HL-60 (cell line): ENCODE measurements at places on chromosomes 3 and 15.

DNA sequence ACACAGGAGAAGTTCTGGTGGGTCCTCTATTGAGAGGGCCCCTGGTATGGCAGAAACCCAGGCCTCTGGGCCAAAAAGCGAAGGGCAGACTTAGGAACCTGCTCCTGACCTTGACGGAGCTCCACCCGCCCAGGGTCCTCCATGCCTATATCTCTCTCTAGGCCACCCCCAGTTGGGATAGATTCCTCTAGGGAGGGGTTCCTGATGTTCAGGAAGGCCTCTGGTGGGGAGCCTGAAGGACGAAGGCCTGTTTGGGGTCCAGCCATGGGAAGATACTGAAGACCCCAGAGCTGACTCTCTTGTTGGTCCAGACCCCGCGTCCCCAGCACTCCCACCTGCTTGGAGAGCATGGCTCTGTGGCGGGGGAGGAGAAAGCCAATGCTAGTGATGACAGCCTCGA is 104.2 kb downstream of the CORO2B start:
- no peak for DNase-seq

DNA sequence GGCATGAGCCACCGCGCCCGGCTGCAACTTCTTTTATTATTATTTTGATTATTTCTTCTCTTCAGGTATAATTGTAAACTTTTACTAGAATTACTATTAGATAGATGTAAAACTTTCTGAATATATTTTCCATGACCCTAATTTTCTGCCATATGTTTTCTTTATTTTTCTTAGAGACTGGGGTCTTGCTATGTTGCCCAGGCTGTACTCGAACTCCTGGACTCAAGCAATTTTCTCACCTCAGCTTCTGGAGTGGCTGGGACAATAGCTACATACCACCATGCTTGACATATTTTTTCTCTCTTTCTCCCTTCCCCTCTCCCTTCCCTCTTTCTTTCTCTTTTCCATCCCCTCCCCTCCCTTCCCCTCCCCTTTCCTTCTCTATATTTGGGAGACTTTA is 29.6 kb upstream of the CHST2 start:
- no peak for DNase-seq

- no peak for DNase-seq
Measured at GRCh38 chr3:156389449-156389950, 165.4 kb downstream of the SSR3 start.

DNA sequence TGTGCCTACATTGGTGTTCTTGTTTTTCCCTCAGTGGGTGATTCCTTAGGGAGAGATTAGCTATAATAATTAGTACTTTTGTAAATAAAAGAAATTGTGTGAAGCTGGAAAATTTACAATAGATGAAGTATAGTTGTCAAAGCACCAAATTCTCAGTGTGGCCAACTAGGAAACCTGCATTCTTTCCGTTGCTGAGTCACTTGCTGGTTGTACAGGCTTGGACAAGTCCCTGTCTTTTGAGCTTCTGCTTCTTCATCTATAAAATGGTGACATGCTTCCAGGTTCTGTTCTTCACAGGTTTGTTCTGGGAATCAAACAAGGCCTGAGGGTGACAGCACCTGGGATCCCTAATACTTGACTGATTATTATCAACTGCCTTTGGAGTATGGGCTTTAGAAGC is 184.1 kb upstream of the HES1 start:
- DNase-seq, result no peak

DNA sequence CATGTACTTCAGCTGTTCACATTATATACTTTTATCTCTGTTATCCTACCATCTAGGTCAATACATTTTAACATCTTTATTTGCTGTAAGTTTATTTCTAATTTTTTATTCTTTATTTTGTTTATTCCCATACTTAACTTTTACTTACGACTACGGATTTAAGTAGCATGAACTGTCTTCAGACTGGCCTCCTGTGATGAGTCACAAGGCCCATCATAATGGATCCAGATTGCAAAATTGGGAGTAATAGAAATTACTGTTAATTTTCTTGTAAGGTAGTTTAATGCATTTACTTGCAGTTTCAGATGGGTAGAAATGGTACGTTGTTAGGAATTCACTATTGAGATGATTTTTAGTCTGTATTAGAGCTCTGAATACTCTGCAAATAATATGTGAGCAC is 45.9 kb downstream of the PPARG start:
- no peak for DNase-seq

- no peak for DNase-seq
Measured at GRCh38 chr3:136146981-136147729, 49.0 kb downstream of the MSL2 start.

- DNase-seq, result no peak
Measured at GRCh38 chr15:74184582-74185091, 11.1 kb downstream of the ISLR start.
